ENCODE measurements at places on chromosomes 13 and 19.

DNA sequence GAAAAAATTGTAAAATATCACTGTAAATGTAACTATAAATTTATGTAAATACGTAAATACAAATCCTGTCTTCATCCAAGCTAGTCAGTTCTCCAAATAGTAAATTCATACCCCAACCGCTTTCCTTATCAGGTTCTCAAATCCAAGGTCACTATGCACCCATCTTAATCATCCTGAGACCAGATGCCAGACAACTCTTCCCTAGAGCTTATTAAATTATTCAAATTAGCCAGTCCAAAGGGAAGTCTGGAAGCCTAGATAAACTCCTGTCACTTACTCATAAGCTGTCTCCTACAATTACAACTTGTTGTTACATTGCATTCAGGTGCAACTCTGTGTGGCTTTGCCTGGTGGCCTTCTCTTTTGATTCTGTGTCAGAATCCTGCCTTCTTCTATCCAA, 836.1 kb upstream of the PCDH20 start:
- DNase-seq: no peak

DNA sequence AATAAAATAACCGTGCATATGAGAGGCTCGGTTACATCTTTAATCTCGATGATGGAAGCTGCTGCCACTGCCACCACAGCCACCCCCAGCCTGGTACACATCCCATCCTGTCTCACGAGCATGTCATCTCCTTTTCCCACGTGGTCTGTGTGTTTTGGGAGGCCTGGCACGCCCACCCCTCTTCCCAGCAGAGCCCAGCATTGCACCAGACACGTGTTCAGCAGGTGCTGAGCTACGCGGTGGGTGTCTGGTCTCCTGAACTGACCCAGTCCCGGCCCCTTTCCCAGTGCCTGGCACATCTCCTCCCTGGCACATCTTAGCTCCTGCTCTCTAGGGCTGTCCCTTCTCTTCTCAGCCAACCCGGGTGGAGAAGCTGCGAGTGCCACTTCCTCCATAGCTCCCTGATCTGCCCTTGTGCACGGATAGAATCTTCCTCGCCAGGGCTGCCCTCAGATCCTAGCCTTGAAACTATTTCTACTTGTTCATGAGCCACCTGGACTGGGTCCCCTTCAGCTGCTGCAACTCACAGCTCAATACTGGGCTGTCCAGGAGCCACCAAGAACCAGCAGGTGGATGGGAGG, 36.8 kb upstream of the ZNF536 start:
- no peak for DNase-seq

DNA sequence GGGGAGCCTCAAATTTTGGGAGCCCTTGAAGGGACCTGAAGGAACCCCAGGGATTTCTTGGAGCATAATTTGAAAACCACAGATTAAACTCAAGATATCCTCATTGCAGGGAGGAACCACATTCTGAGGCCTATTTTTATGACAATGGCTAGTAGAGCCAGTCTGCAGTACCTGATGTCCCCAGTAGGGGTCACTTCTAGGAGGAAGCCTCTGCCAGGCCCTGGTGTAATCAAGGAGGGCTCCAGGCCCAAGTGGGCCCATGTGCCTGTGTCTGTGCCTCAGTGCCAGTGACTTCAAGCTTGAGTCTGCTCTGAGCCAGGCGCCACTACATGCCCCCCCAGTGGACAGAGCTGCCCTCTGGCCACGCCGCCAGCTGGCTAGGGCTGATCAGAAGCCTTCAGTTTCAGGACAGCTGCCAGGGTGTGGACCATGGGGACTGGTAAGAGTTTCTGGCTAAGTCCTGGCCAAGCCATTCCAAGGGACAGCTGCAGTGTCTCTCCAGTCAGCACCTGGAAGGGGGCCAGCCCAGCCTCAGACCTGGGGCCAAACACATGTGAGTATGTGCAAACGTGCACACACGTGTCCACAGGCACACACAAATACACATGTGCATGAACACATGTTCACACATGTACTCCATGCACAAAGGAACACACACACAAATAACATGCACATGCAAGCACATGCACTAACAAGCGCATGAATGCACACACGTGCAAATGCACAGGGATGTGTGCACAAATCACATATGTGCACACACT, 20.5 kb upstream of the SLC7A10 start:
- DNase-seq: no peak

DNA sequence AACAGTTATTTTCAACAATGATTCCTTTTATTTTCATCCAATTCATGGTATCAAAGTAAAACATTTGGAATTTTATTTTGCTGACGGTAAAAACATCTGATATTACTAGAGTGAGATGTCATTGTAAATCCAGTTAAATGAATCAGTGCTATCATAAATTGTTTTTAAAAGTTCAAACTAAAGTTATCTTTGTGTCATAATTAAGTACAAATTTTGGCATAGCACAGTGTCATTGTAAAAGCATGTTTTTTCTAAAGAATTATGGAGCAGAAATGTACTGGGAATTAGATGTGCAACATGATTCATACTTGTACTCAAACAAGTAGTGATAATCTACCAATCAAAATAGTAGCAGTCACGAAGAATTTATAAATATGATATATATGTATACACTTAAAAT, 92.8 kb downstream of the FAM216B start:
- no peak for DNase-seq

- no peak for DNase-seq
These were observed 37.6 kb downstream of the SPRY2 start for GRCh38 chr13:80303225-80303811.

- DNase-seq: no peak
These were observed 33.9 kb upstream of the CCNE1 start for GRCh38 chr19:29777781-29778309.

- DNase-seq: no peak
These were observed 106.7 kb downstream of the RAP2A start for GRCh38 chr13:97540696-97541095.

GRCh38 chr13:113652404-113653263, 5.4 kb downstream of the ATP4B start:
- DNase-seq: peak; percentile 25

DNA sequence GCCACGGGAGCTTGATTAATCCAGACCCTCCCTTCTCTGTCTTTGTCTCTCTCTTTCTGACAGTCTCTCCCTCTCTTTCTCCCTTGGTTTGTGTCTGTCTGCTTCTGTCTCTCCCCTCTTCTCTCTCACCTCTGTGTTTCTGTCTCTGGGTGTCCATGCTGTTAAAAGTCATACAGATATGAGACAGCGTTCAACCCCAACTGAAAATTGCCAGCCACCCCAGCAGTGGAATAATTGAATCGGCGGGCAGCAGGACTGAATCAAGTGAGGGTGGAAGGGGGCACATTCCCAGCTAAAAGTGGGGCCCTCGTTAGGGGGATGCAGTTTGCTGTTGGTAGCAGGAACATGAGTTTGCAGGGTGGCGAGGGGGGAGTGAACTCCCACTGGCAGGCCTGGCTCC, 43.7 kb downstream of the TINCR start:
- DNase-seq: no peak

GRCh38 chr13:103222683-103223082, 156.5 kb upstream of the SLC10A2 start:
- DNase-seq: no peak

DNA sequence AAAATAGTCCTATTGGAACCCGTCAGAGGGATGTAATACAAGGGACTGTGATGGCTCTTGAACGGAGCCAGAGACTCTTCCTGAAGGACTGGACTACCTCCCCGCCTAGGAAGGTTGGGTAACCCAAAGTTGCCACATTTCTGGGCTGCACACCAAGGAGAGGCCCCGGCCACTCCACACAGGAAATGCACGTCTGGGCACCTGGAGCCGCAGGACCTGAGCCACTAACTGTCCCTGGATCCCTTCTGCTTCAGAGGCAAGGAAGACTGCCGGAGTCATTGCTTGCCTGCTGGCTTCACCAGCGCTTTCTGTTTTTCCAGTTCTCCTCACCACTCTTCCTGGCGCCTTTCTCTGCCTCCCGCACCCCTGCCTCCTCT, 1.2 kb upstream of the FLT1 start:
- no peak for DNase-seq

DNA sequence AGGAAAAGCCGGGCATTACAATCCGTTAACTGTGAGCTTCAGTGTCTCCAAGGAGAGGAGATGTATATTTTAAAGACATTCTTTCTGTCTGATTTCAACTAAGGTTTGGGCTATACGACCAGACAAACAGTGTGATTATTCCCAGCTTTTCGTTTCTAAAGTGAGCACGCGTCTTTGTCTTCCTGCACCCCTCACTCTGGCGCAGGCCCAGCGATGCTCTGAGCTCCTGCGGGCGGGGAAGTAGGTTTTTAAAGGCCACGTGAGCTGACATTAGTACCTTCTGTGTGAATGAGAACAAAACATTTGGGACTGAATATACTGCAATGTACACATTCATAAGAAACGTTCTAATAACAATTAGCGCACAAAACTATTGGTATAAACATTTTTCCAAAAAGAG, 15.3 kb upstream of the RANBP3 start:
- no peak for DNase-seq

DNA sequence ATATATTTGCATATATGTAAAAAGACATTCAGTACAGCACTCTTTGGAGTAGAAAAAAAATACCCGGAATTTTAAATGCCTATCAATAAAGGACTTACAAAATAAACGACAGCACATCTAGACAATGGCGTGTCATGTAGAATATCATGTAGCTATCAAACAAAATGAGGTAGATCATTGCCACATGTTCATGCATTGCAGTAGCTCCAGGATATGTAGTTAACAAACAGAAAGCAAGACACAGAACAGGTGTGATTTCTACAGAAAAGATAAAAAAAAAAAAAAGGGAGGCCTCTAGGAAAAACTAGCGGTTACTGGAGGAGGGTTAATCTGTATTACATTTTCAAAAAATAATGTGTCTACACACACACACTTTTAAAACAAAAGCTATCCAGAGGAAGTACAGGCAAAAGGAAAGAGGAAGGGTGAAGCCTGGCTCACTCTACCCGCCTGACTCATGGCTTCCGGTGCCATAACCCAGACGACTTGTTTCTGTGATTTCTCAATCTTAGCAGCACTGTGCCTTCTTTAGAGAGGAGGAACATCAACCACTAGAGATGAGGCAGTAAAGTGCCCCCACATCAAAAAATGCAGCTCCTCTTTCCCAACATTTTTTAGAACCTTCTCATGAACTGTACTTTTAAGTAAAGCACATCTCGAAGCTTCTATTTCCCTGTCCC, 6.9 kb downstream of the KCTD12 start:
- no peak for DNase-seq

GRCh38 chr13:75255147-75255546, 226.8 kb downstream of the TBC1D4 start:
- DNase-seq: no peak

- DNase-seq: peak; percentile 52
These were observed 1.2 kb downstream of the LRCH1 start for GRCh38 chr13:46553886-46554858.

- DNase-seq: no peak
These were observed 739 bp upstream of the ILF3 start for GRCh38 chr19:10653482-10653731.

DNA sequence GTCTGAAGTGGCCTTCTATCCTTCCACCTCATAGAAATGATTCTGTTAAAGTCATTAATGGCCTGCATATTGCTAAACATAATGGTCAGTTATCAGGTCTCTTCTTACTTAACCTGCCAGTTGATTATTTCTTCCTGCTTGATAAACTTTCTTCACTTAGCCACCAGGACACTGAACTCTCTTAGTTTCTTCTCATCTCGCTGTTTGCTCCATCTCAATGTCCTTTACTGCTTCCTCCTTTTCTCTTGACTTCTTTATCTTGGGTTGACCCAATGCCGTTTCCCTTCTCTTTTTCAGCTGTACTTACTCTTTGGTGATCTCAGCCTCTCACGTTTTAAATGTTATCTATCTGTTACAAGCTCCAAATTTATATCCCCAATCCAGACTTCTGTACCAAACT, 17.1 kb upstream of the CLC start:
- DNase-seq: no peak

- peak; percentile 81 for DNase-seq
These were observed 51.0 kb downstream of the LYL1 start for GRCh38 chr19:13051557-13052165.

GRCh38 chr19:15196360-15197005, 4.3 kb downstream of the NOTCH3 start:
- DNase-seq: no peak

GRCh38 chr13:37788346-37788745, 81.2 kb downstream of the TRPC4 start:
- DNase-seq: no peak

DNA sequence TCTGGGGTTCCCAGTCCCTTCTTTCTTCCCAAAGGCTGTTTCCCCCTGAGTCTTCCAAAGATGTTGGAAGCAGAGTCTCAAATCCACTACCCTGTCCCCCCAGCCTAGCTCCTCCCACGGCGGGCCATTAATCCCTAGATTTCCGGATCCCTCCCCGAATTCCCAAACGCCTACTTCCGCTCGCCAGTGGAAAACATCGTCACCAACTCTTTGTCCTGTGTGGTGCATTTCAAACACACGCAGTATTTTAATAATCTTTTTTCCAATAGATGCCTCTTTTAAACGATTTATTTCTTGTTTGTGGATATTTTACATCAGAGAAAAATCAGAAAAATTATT, 610 bp downstream of the ZNF791 start:
- no peak for DNase-seq

GRCh38 chr19:1038978-1039645, 795 bp upstream of the ABCA7 start:
- DNase-seq: no peak

DNA sequence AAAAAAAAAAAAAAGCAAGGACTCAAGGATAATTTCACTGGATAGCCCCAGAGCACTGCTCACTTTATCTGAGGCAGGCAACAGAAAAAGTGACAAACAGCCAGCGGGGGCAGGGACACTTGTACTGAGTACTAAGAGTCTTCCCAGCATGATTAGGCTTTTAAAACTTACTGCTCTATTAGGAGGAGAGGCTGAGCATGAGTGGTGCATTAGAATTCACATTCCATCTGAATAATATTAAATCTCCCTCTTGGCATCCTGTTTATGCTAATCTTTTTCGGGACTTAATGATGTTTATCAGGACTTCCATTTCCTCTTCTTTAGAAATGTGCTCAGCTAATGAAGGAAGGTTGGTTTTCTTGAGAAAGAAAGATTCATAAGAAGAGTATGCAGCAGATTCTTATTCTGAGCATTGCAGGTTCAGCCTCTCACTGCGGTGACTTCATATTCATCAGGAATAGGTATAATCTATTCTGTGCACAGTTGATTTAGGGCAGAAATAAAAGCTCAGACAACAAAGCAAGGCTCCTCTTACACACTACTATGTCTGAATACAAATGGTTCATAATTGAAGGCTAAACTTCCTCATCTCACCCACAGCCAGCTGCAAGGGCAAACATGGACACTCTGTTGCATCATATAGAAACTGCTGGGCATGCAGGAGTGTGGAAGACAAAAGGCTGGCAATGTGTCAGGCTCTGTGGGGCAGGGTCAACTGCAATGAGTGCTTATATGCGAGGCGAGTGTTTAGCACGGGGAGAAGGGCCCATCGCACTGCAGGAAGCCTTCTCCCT, 107.0 kb downstream of the KL start:
- DNase-seq: no peak

- DNase-seq: peak; percentile 65
These were observed 1.1 kb downstream of the SYT5 start for GRCh38 chr19:55178781-55179599.

- no peak for DNase-seq
These were observed 54.7 kb upstream of the URAD start for GRCh38 chr13:28043224-28043623.

GRCh38 chr13:64855506-64855905, 2374.6 kb downstream of the PCDH9 start:
- DNase-seq: peak; percentile 70
